COR-L47 (cell line): ENCODE measurements at places on chromosomes 1 and 21.

DNA sequence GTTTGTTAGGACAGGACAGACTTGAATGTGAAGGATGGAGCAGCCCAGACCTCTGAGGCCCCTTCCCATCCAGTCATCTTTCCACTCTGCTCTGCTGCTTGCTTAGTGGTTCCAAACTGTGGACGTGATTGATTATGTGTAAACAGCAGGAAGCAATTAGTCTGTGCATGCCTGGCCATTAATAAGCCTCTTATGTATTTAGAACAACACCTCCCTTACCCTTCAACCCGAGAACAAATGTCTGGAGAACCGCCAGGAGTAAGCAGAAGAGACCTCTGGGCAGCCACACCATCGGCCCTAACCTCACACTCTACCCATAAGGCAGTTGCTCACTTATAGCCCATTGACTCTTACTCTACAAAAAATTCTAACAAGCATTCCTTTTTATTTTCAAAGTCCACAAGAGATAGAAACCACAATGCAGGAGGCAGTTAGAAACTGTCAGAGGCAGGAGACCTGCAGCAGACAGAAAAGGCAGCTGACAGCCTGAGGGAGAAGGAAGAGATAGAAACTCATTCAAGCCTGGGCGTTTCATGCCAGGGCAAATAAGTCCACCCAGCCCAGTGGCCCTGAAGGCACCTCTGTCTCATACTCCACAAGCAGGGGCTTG, 5.8 kb upstream of the EPHA8 start:
- DNase-seq, result peak; percentile 80

DNA sequence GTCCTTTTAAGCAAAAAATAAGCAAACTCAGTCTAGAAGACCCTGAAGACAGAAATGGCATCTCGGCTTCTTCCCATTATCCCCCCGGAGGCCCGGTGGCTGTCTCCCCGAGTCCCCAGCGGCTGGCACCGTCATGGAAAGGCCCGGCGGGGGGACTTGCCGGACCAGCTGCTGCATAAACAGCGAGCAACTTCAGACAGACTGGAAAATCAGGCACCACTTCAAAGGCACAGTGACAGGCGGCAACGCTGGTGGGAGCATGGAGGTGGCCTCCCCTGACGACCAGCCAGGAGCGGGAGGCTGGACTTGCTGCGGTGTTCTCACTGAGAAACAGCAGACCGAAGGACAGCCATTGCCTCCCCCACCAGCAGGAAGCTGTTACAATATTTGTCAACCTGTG, 18.4 kb upstream of the C1QA start:
- no peak for DNase-seq

DNA sequence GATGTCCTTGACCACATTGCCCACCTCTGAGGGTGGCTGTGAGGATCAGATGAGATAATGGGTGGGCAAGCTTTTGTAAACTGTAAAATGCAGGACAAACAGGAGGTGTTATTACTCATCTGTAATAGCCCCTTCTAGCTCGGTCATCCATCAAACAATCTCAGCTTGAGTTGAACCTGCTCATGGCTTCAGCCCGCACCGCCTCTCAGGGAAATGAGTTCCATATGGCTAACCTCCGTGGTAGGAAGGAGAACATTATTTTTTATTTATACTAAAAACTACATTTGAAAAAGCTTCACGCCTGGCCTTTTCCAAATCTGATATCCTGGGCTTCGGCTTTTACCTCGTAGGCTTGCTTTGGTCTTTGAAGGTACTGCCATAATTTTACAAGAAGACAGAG, 116.2 kb upstream of the USP24 start:
- DNase-seq, result no peak

DNA sequence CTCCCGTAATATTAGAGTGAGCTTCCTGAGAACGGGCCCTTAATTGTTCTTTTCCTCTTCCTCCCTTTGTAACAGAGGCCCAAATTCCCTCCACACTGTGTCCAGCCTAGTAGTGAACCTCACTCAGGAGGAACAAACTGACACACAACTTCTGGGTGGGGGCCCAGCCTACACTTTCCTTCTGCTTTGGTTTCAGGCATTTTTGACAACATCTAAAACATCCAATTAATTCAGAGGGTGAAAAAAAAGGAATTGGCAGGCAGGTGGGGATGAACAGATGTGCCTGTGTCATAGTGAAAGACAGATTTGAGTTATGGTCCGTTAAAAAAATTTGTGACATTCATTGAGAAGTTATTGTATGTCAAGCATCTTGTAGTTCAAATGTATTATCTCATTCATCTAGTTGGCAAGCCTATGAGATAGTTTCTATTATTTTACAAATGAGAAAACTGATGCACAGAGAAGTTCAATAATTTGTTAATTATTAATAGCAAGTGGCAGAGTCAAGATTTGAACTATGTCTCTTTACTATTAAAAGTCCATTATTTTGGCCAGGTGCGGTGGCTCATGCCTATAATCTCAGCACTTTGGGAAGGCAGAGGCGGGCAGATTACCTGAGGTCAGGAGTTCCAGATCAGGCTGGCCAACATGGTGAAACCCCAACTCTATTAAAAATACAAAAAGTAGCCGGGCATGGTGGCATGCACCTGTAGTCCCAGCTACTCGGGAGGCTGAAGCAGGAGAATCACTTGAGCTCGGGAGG, 41.6 kb upstream of the LRIG2 start:
- no peak for DNase-seq

- no peak for DNase-seq
These were observed 845.6 kb downstream of the ADGRL2 start for GRCh38 chr1:82646336-82646735.

GRCh38 chr1:99852648-99853047, 2.5 kb downstream of the AGL start:
- DNase-seq, result no peak

DNA sequence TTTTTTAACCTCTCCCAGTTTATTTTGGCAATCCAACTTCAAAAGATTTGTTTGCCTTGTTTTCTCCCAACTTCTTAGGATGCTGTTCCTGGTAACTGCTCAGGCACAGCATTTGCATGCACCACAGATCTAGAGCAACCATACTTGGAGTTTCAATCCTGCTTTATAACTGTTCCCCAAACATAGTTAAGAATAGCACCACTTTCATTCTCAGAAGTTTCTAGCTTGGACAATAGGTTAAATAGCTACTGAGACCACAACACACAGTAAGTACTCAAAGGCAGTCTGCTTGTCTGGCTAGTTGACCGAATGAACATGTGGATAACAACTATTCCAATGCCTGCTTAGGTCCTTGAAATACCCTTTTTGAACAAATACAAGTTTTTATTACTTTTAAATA, 76.8 kb downstream of the FOXJ3 start:
- no peak for DNase-seq

- no peak for DNase-seq
These were observed 21.3 kb downstream of the DENND2C start for GRCh38 chr1:114648503-114648902.

- DNase-seq, result no peak
These were observed 243.4 kb downstream of the RHOU start for GRCh38 chr1:228978484-228979324.

- no peak for DNase-seq
These were observed 7.9 kb downstream of the COL6A1 start for GRCh38 chr21:45989355-45990048.

DNA sequence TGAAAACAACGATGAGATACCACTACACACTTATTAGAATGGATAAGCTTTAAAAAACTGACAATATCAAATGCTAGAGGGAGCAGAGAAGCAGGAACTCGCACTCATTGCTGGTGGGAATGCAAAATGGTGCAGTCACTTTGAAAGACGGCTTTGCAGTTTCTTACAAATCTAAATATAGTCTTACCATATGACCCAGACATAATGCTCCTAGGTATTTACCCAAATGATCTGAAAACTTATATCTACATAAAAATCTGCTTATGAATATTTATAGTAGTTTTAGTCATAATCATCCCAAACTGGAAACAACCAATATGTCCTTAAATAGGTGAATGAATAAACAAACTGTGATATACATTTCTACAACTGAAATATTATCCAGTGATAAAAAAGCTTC, 430.9 kb downstream of the MATN1 start:
- DNase-seq, result no peak

- no peak for DNase-seq
These were observed 3.7 kb downstream of the IL23R start for GRCh38 chr1:67169932-67170331.

GRCh38 chr1:106536741-106537140, 519.7 kb upstream of the PRMT6 start:
- no peak for DNase-seq

DNA sequence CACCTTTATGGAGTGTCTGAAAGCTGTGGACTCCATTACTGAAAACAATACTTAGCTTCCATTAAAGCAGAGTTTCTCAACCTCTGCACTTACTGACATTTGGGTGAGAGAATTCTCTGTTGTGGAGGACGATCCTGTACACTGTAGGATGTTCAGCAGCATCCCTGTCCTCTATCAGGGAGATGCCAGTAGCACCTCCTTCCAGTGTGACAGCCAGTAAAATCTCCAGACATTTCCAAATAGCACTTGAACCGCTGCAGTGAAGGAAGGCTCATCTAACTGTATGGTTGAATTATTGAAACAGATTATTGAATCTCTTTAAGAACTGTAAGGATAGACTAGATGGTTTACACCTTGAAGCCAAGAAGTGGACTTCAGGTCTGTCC, 3.1 kb downstream of the PRDM2 start:
- no peak for DNase-seq

DNA sequence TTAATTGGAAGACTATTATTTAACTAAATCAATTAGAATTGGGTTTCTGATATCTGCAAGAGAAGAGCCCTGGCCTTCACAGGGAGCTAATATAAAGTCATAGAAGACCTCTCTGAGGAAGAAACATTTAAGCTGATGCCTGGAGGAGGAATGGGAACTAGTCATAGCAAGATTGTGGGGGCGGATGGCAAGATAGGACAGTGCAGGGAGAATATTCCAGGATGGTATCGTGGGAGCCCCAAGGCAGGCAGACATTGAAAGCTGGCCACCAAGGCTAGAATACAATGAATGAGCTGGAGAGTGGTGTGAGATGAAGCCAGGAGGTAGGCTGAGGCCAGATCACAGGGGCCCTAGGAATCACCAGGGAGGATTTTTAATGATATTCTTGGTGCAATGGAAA, 20.8 kb upstream of the MYSM1 start:
- no peak for DNase-seq

- DNase-seq, result no peak
These were observed 3.4 kb downstream of the MAP3K7CL start for GRCh38 chr21:29133796-29134195.
